ENCODE measurements at places on chromosomes 16 and 17.

- DNase-seq = no peak
These were observed 201.8 kb upstream of the TOX3 start for GRCh38 chr16:52748741-52749140.

GRCh38 chr17:17724307-17725010 lies 43.2 kb downstream of the RAI1 start:
- DNase-seq = no peak

GRCh38 chr16:82630688-82631087 lies 3.9 kb downstream of the CDH13 start:
- no peak for DNase-seq

- DNase-seq = no peak
These were observed 123.5 kb upstream of the PLCG2 start for GRCh38 chr16:81655469-81656162.

- no peak for DNase-seq
These were observed 322.4 kb downstream of the GRIN2A start for GRCh38 chr16:9859701-9860327.

DNA sequence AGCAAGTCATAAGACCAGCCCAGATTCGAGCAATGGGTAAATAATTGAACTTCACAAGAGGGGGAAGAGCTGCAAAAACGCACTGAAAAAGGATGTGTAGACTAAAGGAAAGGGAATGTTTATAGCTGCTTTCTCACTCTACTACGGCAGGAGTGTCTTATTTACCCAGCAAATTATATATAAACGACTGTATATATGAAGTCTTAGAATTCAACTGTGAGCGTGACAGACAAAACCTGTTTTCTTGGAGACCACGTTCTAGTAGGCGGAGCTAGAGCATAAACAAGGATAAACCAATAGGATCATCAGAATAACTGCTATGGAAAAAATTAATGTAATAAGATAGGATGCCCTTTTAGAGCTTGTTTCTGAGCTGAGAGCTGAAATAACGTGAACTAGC lies 394.6 kb upstream of the MON1B start:
- DNase-seq = no peak

All from hematopoietic multipotent progenitor cell treated with erythropoietin and hydrocortisone succinate and interleukin-3 and kit ligand, for 17 days (in vitro differentiated cells).